Kidney tubule cell (primary cell): ENCODE measurements at places on chromosomes 2 and 18.

GRCh38 chr18:38611036-38611964, 1045.7 kb upstream of the CELF4 start:
- no peak for DNase-seq

- no peak for DNase-seq
Observed at GRCh38 chr18:75472396-75472795, 44.9 kb upstream of the SMIM21 start.

GRCh38 chr2:152428800-152429582, 94.0 kb downstream of the FMNL2 start:
- DNase-seq, result no peak

GRCh38 chr2:181680055-181680936, at the start of gene NEUROD1:
TSS of gene NEUROD1 (minus strand) at chr2:181680517. CDS start at chr2:181678860, 1,657 bp downstream.
- no peak for DNase-seq

DNA sequence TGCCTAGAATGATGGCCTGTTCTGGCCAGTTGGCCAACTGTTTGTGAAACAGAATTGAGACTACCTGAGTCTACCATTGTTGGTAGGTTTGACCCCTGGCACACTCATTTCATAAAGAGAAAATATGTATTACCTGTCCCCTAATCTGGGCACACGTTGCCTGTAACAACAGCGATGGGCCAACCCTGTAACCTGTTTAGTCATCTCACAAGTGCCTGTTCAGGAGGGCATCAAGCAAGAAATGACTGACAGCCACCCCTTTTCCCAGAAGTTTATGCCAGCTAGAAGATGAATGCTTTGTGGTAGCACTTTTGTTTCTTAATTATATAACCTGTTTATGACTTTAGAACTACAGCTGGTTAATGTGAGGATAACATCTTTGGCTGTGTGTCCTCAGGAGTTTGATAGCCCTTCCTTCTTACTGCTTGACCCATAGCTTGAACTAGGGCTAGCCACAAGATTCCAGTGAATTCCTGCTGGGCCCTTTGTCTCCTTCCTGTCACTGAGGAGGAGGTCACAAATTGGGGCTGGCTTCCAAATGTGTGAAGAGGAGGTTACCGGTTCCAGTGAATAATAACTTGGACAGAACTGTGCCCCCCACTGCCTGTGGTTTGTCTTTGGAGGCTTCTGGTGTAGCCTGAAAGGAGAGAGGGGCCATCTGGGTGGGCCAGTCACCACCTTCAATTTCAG, 273.9 kb upstream of the EPAS1 start:
- no peak for DNase-seq
